ENCODE measurements at places on chromosomes 7 and 10. TPM values are rescaled to one million over a fixed set of nuclear protein-coding genes. Genes with fewer than 3 reads are reported as not detected.

GRCh38 chr7:135714534-135715009, 13.4 kb downstream of the SLC13A4 start:
- no peak for DNase-seq

- no peak for DNase-seq
Measured at GRCh38 chr10:131997366-131998049, 15.8 kb upstream of the BNIP3 start.

RPEL1 gene
- not detected for total RNA-seq

- no peak for DNase-seq
Measured at GRCh38 chr7:155349601-155350331, 52.1 kb downstream of the INSIG1 start.

MMD2 gene
- not detected for total RNA-seq

AGMO gene
- 0.27 TPM for total RNA-seq

RTKN2 gene
- 0.13 TPM for total RNA-seq

OR9A2 gene
- total RNA-seq: 0.29 TPM

DNA sequence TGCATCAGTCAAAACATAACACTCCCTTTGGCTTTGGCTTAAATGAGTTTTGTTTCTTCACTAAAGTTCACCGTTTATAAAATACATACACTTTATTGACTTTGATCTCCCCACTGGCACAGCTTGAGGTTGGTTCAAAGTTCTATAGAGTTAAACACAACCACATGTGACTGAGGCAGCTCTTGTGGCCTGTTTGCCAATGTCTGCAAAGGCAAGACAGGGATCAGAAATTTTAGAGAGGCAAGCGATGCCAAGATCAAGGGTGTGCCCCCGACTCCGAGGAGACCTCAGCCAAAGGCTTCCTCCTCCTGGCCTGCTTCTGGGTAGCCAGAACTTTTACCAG, 129.8 kb upstream of the JCAD start:
- no peak for DNase-seq

DNA sequence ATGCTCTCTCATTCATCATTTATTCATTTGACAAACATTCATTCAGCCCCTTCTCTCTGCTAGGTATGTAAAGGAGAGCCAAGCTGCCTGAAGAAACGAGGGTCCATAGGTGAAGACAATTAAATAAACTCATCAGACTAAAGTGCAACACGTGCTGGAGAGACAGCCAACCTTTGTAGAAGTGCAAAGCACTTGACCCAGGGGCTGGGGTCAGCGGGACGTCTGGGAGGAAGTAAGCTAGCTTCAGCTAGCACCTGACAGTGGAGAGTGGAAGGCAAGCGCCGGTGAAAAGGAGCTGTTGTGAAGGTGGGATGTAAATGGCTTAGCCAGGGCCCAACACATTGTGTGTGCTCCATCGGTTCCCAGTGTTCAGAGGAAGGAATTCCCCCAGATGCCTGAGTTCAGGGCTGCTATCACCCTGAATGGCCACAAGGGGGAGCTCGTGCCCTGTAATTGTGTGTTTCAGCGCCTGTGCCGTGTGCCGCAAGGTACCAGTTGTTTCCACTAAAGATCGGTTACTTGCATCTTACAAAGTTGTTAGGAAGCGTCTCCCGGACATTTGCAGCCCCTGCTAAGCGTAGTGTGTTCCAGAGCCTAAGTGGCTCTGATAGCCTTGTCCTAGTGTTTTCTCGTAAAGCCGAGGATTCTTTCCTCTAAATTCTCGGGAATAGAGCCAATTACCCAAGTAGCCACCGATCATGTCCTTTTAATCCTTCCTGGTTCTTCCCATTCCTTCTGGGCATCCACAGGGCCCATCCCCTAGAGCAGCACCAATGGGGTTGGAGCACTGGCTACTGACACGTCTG, 30.6 kb downstream of the TLX1 start:
- peak; percentile 68 for DNase-seq

- no peak for DNase-seq
Measured at GRCh38 chr7:42729053-42729765, 182.7 kb downstream of the C7orf25 start.

- DNase-seq: no peak
Measured at GRCh38 chr10:131726076-131726880, 174.5 kb upstream of the PPP2R2D start.

STOX1 gene
- 0.19 TPM for total RNA-seq

DNA sequence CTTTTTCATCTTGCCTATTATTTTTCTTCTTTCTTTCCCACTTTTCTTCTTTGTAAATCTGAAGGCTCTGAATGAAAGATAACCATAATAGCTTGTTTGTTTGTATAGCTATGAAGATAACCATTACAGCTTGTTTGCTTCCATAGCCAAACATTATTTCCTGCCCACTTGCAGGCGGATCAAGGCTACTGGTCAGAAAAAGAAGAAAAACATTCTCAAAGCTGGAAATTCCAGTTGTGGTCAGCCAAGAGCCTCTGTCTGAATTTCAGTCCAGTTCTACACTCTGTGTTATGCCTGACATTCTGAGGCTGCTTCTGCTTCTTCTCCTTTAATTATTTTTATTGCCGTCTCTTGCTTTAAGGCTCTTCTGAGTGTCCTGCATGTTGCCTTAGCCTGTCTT, 48.9 kb downstream of the TMEM178B start:
- DNase-seq: no peak

DNA sequence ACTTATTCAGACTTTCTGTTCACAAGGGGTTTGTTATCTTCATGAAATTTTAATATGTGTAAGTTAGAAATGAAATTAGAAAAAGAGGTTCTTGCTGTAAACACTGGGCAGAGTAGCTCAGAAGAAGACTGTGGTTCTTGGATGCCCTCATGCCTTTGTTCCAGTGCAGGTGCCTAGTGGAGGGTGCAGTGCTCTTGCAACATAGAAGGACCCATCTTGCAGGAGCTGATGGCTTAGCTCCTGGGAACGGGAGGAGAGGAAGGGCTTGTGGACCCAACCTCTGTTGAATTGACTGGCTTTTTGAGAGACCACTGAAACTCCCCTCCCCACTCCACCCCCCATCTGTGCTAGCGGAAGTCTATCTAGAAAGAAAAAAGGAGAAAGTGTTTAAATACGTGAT, 116.8 kb downstream of the GLCCI1 start:
- no peak for DNase-seq

- peak; percentile 96 for DNase-seq
Measured at GRCh38 chr7:129433847-129434674, at the start of gene STRIP2. STRIP2 (plus strand) TSS chr7:129434432; CDS start chr7:129434473, 41 bp downstream.

- DNase-seq: no peak
Measured at GRCh38 chr7:81990395-81990794, 220.5 kb upstream of the HGF start.

DNA sequence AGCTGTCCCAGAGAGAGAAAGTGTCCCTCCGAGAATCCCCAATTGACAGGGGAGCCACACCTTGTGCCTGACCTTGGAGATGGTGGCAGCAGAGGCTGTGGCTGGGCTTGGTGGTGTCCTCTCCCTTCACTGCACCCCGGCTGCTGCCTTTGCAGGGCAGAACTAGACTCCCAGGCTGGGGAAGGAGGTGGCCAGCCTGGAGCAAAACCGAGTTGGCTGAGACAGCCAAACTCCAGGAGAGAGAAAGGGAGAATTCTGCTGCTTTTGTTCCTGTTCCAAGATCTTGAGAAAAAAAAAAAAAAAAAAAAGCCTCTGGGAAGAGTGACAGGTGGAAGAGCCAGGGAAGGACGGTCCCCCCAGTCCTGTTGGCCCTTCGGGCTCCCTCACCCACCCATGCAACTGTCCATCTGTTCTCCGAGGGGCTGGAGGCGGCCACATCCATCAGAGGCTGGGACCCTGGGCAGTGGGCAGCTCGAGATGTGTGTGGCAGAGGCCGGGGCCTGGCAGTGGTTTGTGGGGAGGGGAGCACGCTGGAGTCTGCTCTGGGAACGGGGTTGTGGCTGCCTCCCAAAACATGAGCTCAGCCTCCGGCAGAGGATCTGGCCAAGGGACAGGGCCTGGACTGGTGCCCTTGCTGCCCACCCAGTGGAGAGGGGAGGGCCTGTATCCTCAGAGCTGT, 35.5 kb downstream of the CLIP2 start:
- DNase-seq: no peak

FKBP6 gene
- total RNA-seq: not detected

DNA sequence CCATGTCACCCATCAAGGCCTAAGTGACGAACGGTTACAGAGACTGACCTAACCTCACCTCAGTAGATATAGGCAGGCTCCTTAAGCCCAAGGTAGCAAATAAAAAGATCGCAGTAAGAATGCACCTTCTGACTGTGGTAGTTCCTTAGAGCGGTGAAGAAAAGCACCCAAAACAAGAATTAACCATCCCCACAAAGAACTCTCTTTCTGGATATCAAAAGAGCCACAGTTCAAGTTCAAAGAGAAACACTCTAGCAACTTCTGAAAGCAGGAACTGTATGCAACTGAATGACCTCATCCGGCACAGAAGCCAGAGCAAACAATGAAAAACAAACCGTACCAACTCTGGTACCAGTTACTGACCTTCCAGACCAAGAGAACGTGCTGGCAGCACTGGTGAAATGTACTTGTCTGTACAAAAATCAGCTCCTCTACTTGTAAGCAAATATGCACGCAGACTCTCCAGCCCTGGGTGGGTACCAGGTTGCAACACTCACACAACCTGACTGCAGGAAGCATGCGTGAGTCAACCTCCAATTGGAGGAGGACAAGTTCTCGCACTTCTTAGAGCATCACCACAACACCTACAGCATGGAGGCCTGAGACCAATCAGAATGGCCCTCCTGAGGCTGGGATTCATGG, 202.7 kb downstream of the FAM107B start:
- no peak for DNase-seq

ZNF804B gene
- not detected for total RNA-seq

DNA sequence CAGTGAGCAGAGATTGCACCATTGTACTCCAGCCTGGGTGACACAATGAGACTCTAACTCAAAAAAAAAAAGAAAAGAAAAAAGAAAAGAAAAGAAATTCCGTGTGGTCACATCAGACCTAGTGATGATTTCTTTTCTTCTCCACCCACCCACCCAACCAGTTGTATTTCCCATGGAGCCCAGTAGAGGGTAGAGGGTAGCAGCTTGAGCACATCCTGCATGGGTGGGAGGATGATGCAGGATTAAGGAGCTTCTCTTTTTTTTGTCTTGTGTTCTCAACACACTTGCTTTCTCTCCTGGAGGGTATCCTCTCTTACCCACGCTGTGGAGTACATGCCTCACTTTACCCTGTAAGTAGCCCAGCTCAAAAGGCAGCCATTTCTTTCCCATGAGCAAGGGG, 118.6 kb upstream of the CARD11 start:
- DNase-seq: no peak

- DNase-seq: no peak
Measured at GRCh38 chr10:123715546-123715945, 49.4 kb downstream of the GPR26 start.

ARHGEF35 gene
- 4.2 TPM for total RNA-seq
